Spinal cord (tissue), 10 donors: ENCODE measurements at places on chromosomes 2 and 18. TPM values are rescaled to one million over a fixed set of nuclear protein-coding genes. Genes with fewer than 3 reads are reported as not detected.

Gene SRD5A2
- 0.17 TPM for total RNA-seq

Gene CD8B
- total RNA-seq, result 2.4 TPM

Gene FABP1
- 0.39 TPM for total RNA-seq

Gene INPP5D
- total RNA-seq, result 14.3 TPM

Gene GDF7
- total RNA-seq, result 1.1 TPM

Gene SNTG2
- total RNA-seq, result 1.9 TPM

Gene TMEM150A
- 5.4 TPM for total RNA-seq

Gene CTNNA2
- total RNA-seq, result 117 TPM

Gene CAPG
- total RNA-seq, result 25.7 TPM
